Purkinje cell (primary cell): ENCODE measurements at places on chromosomes 2 and 18. TPM values are rescaled to one million over a fixed set of nuclear protein-coding genes. Genes with fewer than 3 reads are reported as not detected.

Gene TOGARAM2
- 2.6 and 2.9 TPM in 2 replicates for polyA plus RNA-seq

Gene CD8B2
- not detected in 2 replicates for polyA plus RNA-seq

Gene HOXD1
- not detected in 2 replicates for polyA plus RNA-seq

Gene UNC80
- polyA plus RNA-seq = 12.9 and 14.8 TPM in 2 replicates

Gene COL4A4
- 0.67 and 0.86 TPM in 2 replicates for polyA plus RNA-seq

Gene CARF
- 1.9 and 9.8 TPM in 2 replicates for polyA plus RNA-seq

Gene LRRTM4
- polyA plus RNA-seq = 9.6 and 21.1 TPM in 2 replicates

Gene CFAP210
- polyA plus RNA-seq = 5.2 and 5.5 TPM in 2 replicates

Gene TEKT4
- not detected in 2 replicates for polyA plus RNA-seq

Gene UGT1A8
- polyA plus RNA-seq = not detected in 2 replicates

Gene HMSD
- 7.1 TPM in 1 of 2 replicates, not detected in the other for polyA plus RNA-seq

Gene SCG2
- 2.8 and 35.8 TPM in 2 replicates for polyA plus RNA-seq

Gene TTC21B
- 20.0 and 33.0 TPM in 2 replicates for polyA plus RNA-seq

Gene REG1B
- not detected in 2 replicates for polyA plus RNA-seq

Gene RGPD4
- polyA plus RNA-seq = 0.08 TPM in 1 of 2 replicates, not detected in the other

Gene TXNDC2
- not detected in 2 replicates for polyA plus RNA-seq

Gene PLA2R1
- polyA plus RNA-seq = 4.9 and 7.7 TPM in 2 replicates

Gene OSGEPL1
- polyA plus RNA-seq = 30.2 and 32.6 TPM in 2 replicates

Gene CCT4
- 175 and 192 TPM in 2 replicates for polyA plus RNA-seq

Gene FHL2
- polyA plus RNA-seq = 25.2 TPM in 1 of 2 replicates, not detected in the other

Gene AMER3
- polyA plus RNA-seq = 0.70 and 1.2 TPM in 2 replicates

Gene MARS2
- polyA plus RNA-seq = 2.1 and 7.3 TPM in 2 replicates

Gene RFX8
- 2.7 and 3.3 TPM in 2 replicates for polyA plus RNA-seq

Gene CFC1
- polyA plus RNA-seq = 0.39 and 0.85 TPM in 2 replicates

Gene SLC4A3
- 5.3 and 7.6 TPM in 2 replicates for polyA plus RNA-seq

Gene SERPINB2
- polyA plus RNA-seq = not detected in 2 replicates

Gene SLC25A52
- not detected in 2 replicates for polyA plus RNA-seq

Gene LONRF2
- 7.2 and 13.5 TPM in 2 replicates for polyA plus RNA-seq

Gene SLC11A1
- polyA plus RNA-seq = not detected in 2 replicates

Gene NEURL3
- polyA plus RNA-seq = not detected in 2 replicates

Gene EGR4
- 0.99 TPM in 1 of 2 replicates, not detected in the other for polyA plus RNA-seq

Gene TLX2
- polyA plus RNA-seq = not detected in 2 replicates

Gene KIAA2012
- polyA plus RNA-seq = 0.13 and 0.90 TPM in 2 replicates

Gene HNRNPLL
- 37.1 and 51.2 TPM in 2 replicates for polyA plus RNA-seq

Gene SLC4A5
- polyA plus RNA-seq = not detected in 2 replicates

Gene IL18RAP
- polyA plus RNA-seq = not detected in 2 replicates

Gene DAPL1
- 7.3 TPM in 1 of 2 replicates, not detected in the other for polyA plus RNA-seq

Gene CYP1B1
- 1.1 TPM in 1 of 2 replicates, not detected in the other for polyA plus RNA-seq

Gene RAB6D
- polyA plus RNA-seq = 0.24 and 1.7 TPM in 2 replicates

Gene SERPINB10
- polyA plus RNA-seq = not detected in 2 replicates

Gene SP140L
- 0.50 TPM in 1 of 2 replicates, not detected in the other for polyA plus RNA-seq

Gene RAD51AP2
- 0.46 TPM in 1 of 2 replicates, not detected in the other for polyA plus RNA-seq

Gene VWC2L
- polyA plus RNA-seq = 1.3 TPM in 1 of 2 replicates, not detected in the other

Gene FSHR
- polyA plus RNA-seq = not detected in 2 replicates

Gene NYAP2
- 0.43 and 2.1 TPM in 2 replicates for polyA plus RNA-seq

Gene CFAP65
- polyA plus RNA-seq = 2.5 TPM in 1 of 2 replicates, not detected in the other

Gene AP1S3
- polyA plus RNA-seq = 4.8 and 5.8 TPM in 2 replicates
